ENCODE measurements at places on chromosomes 7 and 10.

DNA sequence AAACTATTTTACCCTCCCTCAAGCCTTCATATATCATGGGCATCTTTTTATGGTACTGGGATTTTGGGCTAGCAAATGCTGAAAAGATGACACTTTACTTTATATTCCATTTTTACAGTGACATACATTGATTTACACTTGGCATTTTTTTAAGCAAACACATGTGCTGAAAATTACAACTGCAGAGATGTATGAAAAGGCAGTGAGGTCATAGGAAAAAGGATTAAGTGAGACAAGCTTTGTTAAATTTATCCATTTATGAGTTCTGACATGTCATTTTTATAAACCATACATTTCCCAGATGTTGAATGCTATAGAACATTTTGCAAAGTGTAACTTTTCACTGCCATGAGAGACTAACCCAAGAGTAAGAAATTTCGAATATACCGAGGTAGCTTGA lies 68.8 kb upstream of the RSU1 start:
- no peak for DNase-seq

- no peak for DNase-seq
Measured at GRCh38 chr7:46448478-46448877, 527.4 kb upstream of the IGFBP3 start.

DNA sequence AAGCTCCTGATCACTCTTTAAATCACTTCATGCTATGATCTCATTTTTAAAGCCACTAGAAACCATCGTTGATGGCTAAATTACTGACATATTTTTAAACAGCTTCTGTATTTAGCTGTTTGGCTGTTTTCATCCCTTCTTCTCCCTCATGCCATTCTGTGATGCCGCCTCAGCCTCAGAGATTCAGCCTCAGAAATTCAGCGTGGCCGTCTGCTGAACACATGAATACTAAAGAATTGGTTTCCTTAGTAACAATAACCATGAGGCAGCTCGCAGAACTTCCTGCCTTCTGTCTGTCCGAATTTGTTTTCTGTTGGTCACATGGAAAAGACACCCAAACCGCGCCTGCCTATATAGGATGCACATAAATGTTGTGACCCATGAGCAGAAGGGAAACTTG lies 31.0 kb upstream of the FZD1 start:
- no peak for DNase-seq

- peak; percentile 68 for DNase-seq
Measured at GRCh38 chr10:24463611-24464426, 254.9 kb downstream of the KIAA1217 start.

- DNase-seq = peak; percentile 28
Measured at GRCh38 chr7:81267508-81267907, 348.7 kb upstream of the SEMA3C start.

DNA sequence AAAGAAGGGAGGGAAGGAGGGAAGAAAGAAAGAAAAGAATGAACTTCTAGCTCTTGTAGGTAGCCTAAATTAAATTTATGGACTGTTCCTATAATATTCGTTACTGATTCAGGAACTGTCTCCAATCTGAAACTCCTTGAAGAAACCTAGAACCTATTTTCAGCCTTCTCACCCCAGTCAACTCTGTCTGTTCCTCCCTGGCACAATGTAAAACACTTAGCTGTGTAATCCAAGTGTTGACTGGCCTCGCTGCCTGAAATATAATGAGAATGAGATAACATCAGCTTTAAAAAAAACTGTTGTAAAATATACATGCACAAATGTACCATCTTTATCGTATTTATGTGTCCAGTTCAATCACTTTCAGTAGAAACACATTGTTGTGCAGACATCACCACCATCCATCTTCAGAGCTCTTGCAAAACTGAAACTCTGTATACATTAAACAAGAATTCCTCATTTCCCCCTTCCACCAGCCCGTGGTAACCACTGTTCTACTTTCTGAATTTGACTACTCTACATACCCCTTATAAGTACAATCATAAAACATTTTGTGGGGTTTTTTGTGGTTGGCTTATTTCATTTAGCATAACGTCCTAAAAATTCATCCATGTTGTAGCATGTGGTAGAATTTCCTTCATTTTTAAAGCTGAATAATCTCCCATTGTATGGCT lies 6.3 kb upstream of the C7orf33 start:
- DNase-seq = no peak

Data from HS-5 (cell line).